Activated CD4-positive, alpha-beta T cell treated with anti-CD3 and anti-CD28 coated beads, Interleukin-2, amount 50 U/mL, for 48 hours (primary cell): ENCODE measurements at places on chromosomes 1 and 21.

DNA sequence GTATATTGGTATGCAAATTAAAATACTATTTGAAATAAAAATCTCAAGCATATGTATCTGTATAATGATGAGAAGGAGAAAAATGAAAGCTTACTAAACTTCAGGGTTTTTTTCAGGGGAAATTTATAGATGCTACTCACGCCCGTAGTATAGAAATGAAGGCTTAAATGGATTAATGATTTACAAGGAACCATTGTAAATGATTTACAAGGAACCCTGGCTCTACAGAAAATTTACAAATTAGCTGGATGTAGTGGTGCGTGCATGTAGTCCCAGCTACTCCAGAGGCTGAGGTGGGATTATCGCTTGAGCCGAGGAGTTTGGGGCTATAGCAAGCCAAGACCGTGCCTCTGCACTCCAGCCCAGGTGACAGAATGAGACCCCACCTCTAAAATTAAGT, 150.5 kb downstream of the PCBP3 start:
- no peak for DNase-seq

DNA sequence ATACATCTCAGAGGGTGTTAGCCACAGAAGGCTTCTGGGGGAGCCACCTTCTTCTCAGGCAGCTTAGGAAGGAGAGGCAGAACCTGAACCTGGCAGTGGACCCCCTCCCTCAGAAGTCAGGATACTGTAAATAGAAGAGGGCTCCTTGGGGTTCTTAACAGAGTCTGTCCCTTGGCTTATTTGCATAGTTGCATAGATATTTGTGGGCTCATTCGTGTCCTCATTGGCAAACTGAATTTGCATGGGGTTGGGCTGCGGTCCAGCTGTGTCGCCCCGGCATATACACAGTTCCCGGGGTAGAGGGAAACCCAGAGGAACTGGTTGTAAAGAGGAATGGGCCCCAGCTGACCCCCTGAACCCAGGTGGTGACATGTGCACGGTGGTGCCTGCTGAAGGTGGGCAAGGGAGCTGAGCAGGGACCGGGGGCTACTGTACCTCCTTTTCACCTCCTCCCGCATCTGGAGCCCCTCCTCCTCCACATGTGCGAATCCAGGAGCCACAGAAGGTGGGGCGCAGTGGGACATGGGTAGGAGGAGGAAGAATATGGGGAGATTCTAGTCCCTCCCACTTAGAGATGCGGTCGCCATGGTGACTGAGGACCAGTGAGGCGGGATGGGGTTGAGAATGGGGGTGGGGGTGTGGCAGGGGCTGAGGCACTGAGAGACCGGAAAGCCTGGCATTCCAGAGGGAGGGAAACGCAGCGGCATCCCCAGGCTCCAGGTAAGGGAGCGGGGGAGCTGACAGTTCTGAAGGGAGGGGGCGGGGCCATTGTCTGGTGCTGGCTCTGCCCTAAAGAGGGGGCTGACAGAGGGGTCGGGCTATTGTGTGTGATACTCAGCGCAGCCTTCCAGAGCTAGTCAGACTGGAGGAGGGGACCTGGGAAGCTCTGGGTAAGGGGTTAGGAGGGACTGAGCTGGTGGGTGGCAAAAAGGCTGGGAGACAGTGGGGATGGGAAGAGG, 3.7 kb upstream of the SEMA4A start:
- no peak for DNase-seq

GRCh38 chr1:67135354-67135753, 584 bp upstream of the C1orf141 start:
- DNase-seq = no peak

- DNase-seq = no peak
These were observed 15.3 kb upstream of the ZNF678 start for GRCh38 chr1:227548119-227548397.

DNA sequence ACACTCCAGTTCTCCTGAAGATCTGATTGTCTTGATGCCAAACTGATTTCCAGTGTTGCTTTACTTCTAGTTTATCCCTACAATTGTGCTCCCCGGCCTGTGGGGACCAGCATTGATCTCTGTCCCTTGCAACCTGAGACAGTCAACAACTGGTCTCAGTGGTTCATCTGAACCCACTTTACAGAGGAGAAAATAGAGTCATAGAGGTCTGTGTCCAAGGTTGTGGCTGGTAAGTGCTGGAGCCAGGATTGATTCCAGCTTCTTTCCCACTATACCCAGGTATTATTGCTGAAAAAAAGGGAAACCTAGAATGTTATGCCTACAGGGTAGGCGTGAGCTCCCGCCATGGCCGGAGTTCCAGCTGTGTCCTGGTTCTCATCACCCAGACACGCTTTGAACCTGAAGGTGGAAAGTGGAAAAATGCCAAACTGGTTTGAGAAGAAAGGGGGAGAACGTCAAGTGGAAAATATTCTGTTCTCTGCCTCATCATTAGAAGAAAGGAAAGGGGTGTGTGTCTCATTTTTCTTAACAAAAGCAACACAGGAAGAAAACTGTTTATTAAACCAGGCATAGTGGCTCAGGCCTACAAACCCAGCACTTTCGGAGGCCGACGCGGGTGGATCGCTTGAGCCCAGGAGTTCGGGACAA, 60.7 kb upstream of the ITPKB start:
- DNase-seq = peak; percentile 9

DNA sequence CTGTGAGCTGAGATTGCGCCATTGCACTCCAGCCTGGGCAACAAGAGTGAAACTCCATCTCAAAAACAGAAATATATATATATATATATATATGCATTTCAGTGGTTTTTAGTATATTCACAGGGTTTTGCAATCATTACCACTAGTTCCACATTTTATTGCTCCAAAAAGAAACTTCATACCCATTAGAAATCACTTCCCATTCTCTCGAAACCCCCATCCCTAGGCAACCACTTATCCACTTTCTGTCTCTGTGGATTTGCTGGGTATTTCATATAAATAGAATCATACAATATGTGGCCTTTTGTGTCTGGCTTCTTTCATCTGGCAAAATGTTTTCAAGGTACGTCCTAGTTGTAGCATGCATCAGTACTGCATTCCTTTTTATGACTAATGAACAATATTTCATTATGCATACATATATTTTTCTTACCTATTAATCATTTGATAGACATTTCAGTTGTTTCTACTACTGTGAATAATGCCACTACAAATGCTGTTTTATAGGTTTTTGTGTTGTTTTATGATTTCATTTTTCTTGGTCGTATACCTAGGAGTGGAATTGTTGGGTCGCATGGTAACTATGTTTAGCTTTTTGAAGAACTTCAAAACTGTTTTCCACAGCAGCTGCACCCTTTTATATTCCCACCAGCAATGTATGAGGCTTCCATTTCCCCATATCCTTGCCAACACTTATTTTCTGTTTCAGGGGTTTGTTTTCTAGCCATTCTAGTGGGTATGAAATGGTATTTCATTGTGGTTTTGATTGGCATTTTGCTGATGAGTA, 95.9 kb downstream of the PHTF1 start:
- no peak for DNase-seq
